ENCODE measurements at places on chromosomes 3 and 15. TPM values are rescaled to one million over a fixed set of nuclear protein-coding genes. Genes with fewer than 3 reads are reported as not detected.

ZNF80 gene
- 0.22 TPM for total RNA-seq

ANKUB1 gene
- not detected for total RNA-seq

C3orf22 gene
- total RNA-seq = not detected

GRCh38 chr3:143121241-143122088 lies 1.9 kb downstream of the CHST2 start:
- no peak overlapping the region for H3K27ac ChIP-seq
- peak; percentile 47 for DNase-seq
- H3K4me1 ChIP-seq = peaks cover 39% of the 10 kb centered on the region
- H3K4me3 ChIP-seq = peak overlapping the region; percentile 69
- peaks cover 4% of the 10 kb centered on the region for H3K36me3 ChIP-seq

MORC1 gene
- total RNA-seq = not detected

GRCh38 chr3:51371943-51372557 lies 13.0 kb upstream of the MANF start:
- no peaks in the 10 kb centered on the region for H3K4me1 ChIP-seq
- peaks cover 6% of the 10 kb centered on the region for H3K27me3 ChIP-seq
- no peak overlapping the region for H3K27ac ChIP-seq
- no peak overlapping the region for H3K4me3 ChIP-seq

GOLGA8G gene
- not detected for total RNA-seq

DNA sequence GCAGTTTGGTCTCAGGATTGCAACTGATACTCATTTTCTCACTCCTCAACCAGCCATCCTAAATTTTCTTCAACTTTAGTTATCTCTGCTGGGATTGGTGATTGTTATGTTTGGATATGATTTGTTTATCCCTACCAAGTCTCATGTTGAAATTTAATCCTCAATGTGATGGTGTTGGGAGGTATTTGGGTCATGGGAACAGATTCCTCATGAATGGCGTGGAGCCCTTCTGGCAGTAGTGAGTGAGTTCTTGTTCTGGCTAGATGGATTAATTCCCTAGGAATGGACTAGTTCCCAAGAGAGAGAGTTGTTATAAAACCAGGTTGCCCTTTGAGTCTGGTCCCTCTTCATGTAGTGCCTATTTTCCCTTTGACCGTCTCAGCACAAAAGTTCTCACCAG lies 399.9 kb downstream of the SQOR start:
- H3K27me3 ChIP-seq = no peaks in the 10 kb centered on the region
- no peak overlapping the region for H3K27ac ChIP-seq
- no peaks in the 10 kb centered on the region for H3K4me1 ChIP-seq
- no peak overlapping the region for H3K4me3 ChIP-seq

NEDD4 gene
- total RNA-seq = 12.6 TPM

GRCh38 chr3:150251187-150252062 lies 156.7 kb upstream of the TSC22D2 start:
- no peak overlapping the region for H3K4me3 ChIP-seq
- DNase-seq = no peak
- no peaks in the 10 kb centered on the region for H3K36me3 ChIP-seq

AQP9 gene
- total RNA-seq = not detected

GRCh38 chr3:47580481-47580880 lies 1.8 kb upstream of the CSPG5 start:
- no peak overlapping the region for H3K27ac ChIP-seq
- H3K36me3 ChIP-seq = peaks cover 4% of the 10 kb centered on the region
